Smooth muscle cell of bladder (primary cell): ENCODE measurements at places on chromosomes 6 and 20. TPM values are rescaled to one million over a fixed set of nuclear protein-coding genes. Genes with fewer than 3 reads are reported as not detected.

Gene TRIM10
- total RNA-seq = not detected in 2 replicates

Gene CD83
- total RNA-seq = 0.57 and 0.92 TPM in 2 replicates

Gene DEFB132
- not detected in 2 replicates for total RNA-seq

Gene ZFP57
- total RNA-seq = 0.37 TPM in 1 of 2 replicates, not detected in the other

Gene NKAPL
- 1.8 and 2.0 TPM in 2 replicates for total RNA-seq

Gene TRIM40
- not detected in 2 replicates for total RNA-seq

Gene TGM3
- 0.18 TPM in 1 of 2 replicates, not detected in the other for total RNA-seq

Gene ADAM33
- 21.9 and 44.4 TPM in 2 replicates for total RNA-seq

Gene RALGAPB
- 17.9 and 22.2 TPM in 2 replicates for total RNA-seq

Gene SPATA25
- total RNA-seq = 1.3 and 1.9 TPM in 2 replicates

Gene ILRUN
- 28.9 and 37.9 TPM in 2 replicates for total RNA-seq

Gene NKAIN2
- total RNA-seq = not detected in 2 replicates

Gene PTCRA
- total RNA-seq = not detected in 2 replicates

Gene SIM1
- not detected in 2 replicates for total RNA-seq

Gene NMBR
- total RNA-seq = 0.09 TPM in 1 of 2 replicates, not detected in the other

Gene TXLNB
- 0.46 and 1.00 TPM in 2 replicates for total RNA-seq

Gene CLPSL2
- not detected in 2 replicates for total RNA-seq

Gene MYT1
- not detected in 2 replicates for total RNA-seq

Gene BNIP5
- total RNA-seq = not detected in 2 replicates

Gene SPATS1
- total RNA-seq = not detected in 2 replicates

Gene DSP
- 0.28 and 0.83 TPM in 2 replicates for total RNA-seq

Gene PSORS1C2
- not detected in 2 replicates for total RNA-seq

Gene ZNF391
- 0.85 and 0.92 TPM in 2 replicates for total RNA-seq

Gene PI3
- not detected in 2 replicates for total RNA-seq

Gene HLA-DRB1
- total RNA-seq = not detected in 2 replicates

Gene PRSS35
- total RNA-seq = 6.1 and 9.7 TPM in 2 replicates

Gene SCRT2
- total RNA-seq = not detected in 2 replicates

Gene ZNF831
- not detected in 2 replicates for total RNA-seq

Gene OTOR
- total RNA-seq = not detected in 2 replicates

Gene DOK5
- 8.1 and 20.7 TPM in 2 replicates for total RNA-seq

Gene C6orf163
- 1.1 and 1.8 TPM in 2 replicates for total RNA-seq

Gene TSPO2
- not detected in 2 replicates for total RNA-seq

Gene OLIG3
- total RNA-seq = not detected in 2 replicates
